Activated CD8-positive, alpha-beta T cell treated with anti-CD3 and anti-CD28 coated beads for 36 hours (primary cell): ENCODE measurements at places on chromosomes 3 and 15. TPM values are rescaled to one million over a fixed set of nuclear protein-coding genes. Genes with fewer than 3 reads are reported as not detected.

DNA sequence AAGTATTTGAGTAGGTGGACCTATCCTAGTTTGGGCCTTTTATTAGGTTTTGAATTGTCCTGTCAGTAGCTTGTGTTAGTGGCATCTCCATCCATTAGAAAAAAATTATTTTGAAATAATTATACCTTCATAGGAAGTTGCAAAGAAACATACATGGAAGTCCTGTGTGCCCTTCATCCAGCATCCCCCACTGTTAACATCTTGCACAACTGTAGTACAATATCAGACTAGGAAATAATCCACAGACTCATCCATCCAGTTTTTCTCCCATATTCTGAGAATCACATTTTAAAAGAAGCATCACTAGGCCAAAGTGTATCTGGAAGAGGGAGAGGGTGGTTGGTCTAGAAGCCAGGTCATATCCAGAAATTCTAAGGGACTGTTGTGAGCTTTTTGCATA, 155.5 kb upstream of the ROPN1 start:
- no peak for DNase-seq

- DNase-seq = no peak
These were observed 59.4 kb upstream of the TFRC start for GRCh38 chr3:196141052-196141865.

GRCh38 chr15:96586901-96587300, 256.4 kb downstream of the NR2F2 start:
- no peak for DNase-seq

The HACD2 gene
- total RNA-seq = 26.9 TPM

The KBTBD12 gene
- not detected for total RNA-seq

GRCh38 chr15:99989095-99989494, 255.9 kb upstream of the LYSMD4 start:
- DNase-seq = no peak

The TMEM207 gene
- total RNA-seq = not detected

The CKMT1B gene
- 0.18 TPM for total RNA-seq

The BFSP2 gene
- 1.1 TPM for total RNA-seq

- DNase-seq = no peak
These were observed 1.0 kb upstream of the RNF7 start for GRCh38 chr3:141737093-141737492.

DNA sequence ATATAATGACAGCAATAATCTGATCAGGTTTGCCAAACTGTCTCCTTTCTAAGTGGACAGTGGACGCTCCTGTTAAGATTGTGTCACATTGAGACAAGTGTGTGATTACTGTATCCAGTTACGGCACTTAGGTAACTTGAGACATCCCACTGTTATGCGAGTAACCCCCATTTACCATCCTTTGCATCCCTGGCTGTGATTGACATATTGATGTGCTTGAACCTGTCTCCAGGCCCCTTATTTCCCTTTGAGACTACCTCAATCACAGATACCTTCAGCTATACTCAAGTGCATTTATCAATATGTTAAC, 785.2 kb downstream of the NR2F2 start:
- no peak for DNase-seq

DNA sequence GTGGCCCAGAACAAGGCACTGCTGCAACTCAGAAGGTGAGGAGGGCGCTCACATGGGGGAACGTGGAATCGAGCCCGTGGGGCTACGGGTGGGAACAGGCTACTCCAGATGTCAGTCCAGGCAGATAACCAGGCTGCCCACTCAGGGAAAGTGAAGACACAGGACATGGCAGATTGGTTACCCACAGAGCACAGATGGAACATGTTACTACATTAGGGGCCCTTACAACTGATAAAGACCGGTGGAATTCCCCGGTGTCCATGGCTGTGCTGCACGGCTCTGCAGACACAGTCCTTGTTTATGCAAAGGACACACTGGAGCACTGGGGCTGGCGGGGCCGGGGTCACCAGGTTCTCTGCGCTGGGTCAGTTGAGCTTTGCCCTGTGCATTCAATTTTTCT, 36.9 kb downstream of the PCSK6 start:
- no peak for DNase-seq

DNA sequence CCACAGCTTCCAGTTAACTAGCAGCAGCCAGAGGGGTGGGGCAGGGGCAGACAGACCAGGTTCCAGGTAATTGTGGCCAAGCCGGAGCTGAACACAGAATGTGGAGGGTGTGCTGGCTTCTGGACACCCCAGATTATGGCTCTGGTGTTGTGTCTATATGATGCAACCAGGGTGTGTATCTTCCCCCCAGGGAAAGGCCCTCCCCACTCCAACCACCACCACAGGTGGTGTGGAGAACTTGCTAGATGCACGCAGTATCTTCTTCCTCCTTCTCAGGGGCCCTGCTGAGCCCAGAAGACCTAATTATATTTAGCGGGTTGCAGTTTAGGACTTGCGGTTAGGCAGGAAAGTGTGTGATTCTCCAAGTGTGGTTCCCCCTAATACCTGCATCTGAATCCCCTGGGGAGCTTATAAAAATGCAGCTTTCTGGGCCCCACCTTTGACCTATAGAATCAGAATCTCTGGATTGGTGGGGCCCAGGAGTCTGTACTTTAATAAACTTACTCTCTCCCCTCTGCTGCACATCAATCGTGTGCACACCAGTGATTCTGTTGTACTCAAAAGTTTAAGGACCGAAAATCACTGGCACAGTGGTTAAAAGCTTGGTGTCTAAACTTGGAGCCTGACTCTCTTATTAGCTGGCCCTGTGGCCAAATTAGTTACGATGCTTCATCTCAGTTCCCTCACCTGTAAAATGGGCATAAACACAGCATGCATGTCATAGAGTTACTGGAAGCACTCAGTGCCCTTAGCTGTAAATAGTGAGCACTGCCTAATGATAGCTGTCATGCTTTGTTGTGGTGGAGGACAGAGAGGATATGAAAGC, 379.1 kb upstream of the PROK2 start:
- DNase-seq = no peak

- no peak for DNase-seq
These were observed 13.9 kb upstream of the PAQR9 start for GRCh38 chr3:142977399-142977728.

DNA sequence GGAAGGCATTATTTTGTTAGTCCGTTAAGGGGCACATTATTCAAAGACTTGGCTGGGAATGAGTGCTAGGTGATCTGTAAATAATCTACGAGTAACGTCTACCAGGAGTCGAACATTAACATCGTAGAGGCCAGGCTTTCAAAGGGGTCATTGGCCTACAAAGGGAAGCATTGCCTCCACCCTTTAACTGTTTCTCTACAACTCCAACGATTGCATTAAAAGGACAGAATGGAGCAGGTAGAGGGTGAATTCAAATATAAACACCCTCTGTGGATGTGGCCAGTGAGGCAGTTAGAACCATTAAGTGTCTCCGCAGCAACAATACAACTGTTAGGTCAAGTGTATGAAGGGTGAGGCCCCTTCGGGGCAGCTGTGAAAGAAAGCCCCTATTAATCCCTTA, 126.0 kb upstream of the LMOD3 start:
- no peak for DNase-seq
